Glutamatergic neuron (in vitro differentiated cells): ENCODE measurements at places on chromosomes 11 and 22.

- no peak for DNase-seq
Measured at GRCh38 chr11:29093416-29094120, 923.3 kb downstream of the KCNA4 start.

DNA sequence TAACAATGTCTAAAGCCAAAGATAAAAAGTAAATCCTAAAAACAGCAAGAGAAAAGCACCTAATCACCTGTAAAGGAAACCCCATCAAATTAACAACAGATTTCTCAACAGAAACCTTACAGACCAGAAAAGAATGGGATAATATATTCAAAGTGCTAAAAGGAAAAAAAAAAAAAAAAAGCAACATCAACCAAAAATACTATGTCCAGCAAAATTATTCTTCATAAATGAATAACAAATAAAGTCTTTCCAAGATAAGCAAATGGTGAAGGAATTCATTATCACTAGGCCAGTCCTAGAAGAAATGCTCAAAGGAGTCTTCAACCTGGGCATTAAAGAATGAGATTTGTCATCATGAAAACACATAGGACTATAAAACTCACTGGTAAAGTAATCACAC is 192.0 kb upstream of the UBASH3B start:
- DNase-seq, result no peak

- no peak for DNase-seq
Measured at GRCh38 chr11:69947059-69947792, 128.0 kb upstream of the FGF3 start.

DNA sequence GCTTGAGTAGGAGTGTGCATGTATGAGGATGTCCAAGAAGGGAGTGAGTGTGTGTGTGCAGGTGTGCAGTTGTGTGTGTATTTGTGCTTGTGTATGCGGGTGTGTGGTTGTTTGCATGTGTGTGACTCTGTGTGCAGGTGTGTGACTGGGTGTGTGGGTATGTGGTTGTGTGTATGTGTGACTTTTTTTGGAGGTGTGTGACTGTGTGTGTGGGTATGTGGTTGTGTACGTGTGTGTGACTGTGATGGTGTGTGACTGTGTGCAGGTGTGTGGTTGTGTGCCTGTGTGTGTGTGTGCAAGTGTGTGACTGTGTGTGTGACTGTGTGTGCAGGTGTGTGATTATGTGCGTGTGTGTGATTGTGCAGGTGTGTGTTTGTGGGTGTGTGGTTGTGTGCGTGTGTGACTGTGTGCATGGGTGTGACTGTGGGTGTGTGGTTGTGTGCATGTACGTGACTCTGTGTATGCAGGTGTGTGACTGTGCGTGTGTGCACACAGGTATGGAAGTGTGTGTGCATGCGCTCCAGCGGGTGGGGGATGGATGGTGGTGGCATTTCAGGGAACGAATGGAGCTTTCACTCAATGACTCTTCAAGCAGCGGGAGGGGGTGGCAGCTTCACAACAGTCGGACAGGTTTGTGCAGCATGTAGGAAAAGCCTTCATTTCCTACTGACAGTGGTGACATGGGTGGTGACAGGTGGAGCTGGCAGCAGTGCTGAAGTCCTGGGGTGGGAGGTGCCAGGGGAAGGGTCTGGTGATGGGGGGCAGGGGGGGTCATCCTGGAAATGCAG is 47.6 kb downstream of the CACNA1I start:
- DNase-seq, result no peak

GRCh38 chr11:65651589-65652510 is 10.9 kb downstream of the RELA start:
- no peak for DNase-seq

DNA sequence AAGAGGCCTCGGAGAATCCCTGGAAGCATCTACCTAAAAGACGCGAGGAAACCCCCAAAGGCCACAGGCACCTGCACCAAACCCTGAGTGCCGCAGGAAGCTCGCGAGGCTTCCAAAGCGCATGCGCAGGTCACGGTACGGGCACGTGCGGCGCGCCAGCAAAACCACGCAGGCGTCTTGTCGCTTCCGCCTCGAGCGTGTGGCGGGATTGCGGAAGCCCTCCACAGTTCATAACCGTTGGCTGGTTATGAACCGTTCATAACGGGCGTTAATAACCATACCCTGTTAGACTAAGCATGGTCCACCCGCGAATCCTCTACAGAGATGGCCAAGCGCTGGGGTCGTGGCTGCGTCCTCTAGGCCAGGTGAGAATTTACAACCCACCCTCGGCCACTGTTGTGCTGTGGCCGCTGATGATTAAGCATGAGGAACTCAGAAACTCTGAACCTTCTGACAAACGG is 46.4 kb downstream of the MORC2 start:
- no peak for DNase-seq

GRCh38 chr11:22703591-22703990 is 37.2 kb downstream of the GAS2 start:
- DNase-seq, result no peak
